ENCODE measurements at places on chromosomes 7 and 10.

GRCh38 chr10:126564326-126564888 is 106.1 kb downstream of the C10orf90 start:
- DNase-seq, result no peak

- no peak for DNase-seq
These were observed 81.8 kb upstream of the CAV2 start for GRCh38 chr7:116417593-116418345.

GRCh38 chr10:110610308-110610774 is 33.8 kb upstream of the RBM20 start:
- DNase-seq, result peak; percentile 61

DNA sequence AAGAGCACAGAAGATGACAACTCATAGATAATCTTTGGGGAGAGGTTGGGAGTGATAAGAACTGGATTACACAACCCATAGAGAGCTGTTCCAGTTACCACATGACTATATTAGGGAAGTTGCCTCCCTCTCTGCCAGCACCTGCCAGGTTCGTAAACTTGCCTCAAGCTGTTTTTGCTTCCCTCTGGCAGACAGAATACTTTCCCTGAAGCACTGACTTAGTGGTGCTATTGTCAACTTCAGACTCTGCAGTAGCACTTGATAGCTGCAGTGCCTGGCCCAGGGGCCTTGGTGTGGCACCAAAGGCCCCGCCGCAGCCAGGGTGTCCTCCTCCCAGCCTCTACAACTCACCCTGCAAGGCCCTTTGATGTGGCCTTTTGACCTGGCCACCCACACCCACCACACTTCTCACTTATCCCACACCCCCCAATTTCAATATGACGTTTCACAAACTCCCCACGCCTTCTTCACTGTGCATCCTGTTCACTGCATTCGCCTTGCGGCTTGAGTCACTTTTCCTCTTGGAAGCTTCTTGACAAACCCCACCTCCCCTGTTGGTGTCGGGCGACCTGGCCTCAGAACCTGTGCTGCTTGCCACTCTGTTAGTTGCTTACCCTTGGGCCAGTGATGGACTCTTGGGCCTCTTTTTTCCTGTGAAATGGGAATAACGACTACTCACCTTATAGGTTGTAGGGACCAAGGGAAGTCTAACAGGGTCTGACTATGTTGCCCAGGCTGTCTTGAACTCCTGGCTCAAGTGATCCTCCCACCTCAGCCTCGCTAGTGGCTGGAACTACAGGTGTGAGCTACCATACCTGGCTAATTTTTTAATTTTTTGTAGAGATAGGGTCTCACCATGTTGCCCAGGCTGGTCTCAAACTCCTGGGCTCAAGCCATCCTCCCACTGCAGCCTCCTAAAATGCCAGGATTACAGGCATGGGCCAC is 50.2 kb upstream of the PODXL start:
- DNase-seq, result no peak

GRCh38 chr7:25805027-25805687 is 346.8 kb upstream of the NFE2L3 start:
- no peak for DNase-seq

- no peak for DNase-seq
These were observed 50.0 kb downstream of the PLXNA4 start for GRCh38 chr7:132526111-132526740.

GRCh38 chr7:32618987-32619386 is 123.7 kb downstream of the AVL9 start:
- no peak for DNase-seq

GRCh38 chr7:121054925-121055324 is 66.4 kb downstream of the CPED1 start:
- no peak for DNase-seq

DNA sequence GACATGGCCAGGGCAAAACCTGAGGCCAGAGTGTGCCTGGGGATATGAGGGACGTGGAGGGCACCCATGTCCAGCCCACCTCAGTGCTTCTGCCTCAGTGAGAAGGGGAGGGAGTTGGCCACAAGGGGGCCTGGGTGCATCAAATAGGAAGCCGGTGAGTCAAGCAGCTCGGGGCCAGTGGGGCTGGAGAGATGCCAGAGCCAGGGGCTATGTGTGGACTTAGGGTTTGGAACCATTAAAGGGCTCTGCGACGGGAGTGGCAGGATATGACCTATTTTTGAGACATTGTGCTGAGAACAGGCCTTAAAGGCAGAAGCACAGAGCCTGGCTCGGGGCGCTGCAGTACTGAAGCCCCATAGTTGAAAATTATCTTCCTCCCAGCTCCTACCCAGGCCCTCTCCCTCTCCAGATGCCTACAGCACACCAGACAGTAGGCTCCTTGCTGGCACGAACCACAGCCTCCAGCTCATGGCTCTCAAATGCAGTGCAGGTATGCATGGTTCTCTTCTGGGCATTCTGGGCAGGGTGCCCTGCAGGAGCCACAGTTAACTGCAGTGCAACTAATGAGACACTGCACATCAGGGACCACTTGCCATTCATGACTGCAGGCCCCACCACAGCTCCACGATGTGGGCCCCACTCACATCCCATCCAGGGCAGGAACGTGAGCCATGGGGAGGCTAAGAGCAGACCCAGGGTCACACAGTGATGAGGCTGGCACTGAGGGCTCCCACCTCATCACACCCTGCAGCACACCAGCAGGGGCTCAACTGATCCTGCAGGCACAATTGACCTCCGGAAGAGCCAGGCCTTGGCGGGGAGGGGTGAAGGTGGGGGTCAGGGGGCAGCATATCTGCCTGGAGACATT is 7.2 kb upstream of the PGAM2 start:
- DNase-seq, result peak; percentile 64

- no peak for DNase-seq
These were observed 10.3 kb upstream of the KCNK18 start for GRCh38 chr10:117186832-117187615.

- peak; percentile 65 for DNase-seq
These were observed 42.3 kb downstream of the NOC3L start for GRCh38 chr10:94320285-94320914.

DNA sequence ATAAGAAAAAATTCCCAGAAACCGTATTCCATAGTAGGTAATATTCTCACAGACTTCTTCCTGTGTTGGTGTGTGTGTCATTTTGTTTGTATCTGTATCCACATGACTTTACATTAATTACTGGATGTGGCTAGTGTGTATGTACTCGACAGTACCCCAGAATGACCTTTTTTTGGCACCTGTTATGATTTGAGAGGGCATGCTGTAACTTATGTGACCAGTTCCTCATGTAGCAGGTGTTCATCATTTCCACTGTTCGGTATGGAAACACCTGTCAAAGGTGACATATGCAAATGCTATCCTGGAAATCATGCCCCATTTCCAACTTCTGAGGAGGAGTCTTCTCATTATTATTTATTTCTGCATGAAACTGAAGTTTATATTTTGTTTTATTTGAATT is 89.3 kb downstream of the ZMYND11 start:
- no peak for DNase-seq

GRCh38 chr10:4526311-4526731 is 299.7 kb upstream of the AKR1E2 start:
- DNase-seq, result peak; percentile 27

GRCh38 chr7:155344270-155344617 is 46.6 kb downstream of the INSIG1 start:
- DNase-seq, result no peak

GRCh38 chr10:43260117-43260761 is 6.6 kb downstream of the RASGEF1A start:
- DNase-seq, result peak; percentile 35

DNA sequence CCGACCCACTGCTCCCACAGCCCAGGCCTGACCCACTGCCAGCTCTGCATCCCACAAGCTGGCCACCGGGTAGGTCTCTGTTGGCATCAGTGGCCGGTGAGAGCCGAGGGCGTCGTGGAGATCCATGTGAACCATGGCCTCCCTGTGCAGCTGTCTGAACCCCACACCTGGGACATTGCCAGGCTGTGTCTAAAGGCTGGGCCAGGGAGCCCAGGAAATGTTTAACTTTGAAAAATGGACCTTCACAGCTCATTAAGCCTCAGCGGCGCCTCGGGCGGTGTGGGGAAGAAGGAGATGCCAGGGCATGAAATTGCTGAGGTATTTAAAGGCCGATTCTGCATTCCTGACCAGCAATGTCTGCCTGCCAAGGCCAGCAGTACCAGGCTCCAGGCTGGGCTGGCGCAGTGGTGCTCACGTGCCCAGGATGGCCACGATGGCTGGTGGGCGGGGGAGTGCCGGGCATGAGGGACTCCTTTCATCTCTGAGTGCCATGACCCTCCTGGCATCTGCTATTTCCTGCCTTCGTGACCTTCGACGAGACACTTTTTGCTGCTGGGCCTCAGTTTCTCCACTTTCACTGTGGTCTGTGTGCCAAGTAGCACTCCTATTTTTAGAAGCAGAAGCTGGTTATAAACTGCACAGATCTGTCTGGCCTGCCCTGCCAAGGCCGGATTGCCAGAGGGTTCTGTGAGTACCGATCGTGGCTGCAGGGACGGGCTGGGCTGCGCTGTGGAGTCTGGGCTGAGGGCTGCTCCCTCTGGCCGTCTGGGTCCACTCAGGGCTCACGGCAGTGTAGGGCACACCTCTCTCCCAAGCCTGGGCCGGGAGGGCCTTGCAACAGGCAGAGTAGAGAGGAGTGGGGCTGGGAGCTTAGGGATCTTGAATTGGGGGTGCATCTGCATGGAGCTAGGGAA is 21.8 kb downstream of the ELFN1 start:
- no peak for DNase-seq

DNA sequence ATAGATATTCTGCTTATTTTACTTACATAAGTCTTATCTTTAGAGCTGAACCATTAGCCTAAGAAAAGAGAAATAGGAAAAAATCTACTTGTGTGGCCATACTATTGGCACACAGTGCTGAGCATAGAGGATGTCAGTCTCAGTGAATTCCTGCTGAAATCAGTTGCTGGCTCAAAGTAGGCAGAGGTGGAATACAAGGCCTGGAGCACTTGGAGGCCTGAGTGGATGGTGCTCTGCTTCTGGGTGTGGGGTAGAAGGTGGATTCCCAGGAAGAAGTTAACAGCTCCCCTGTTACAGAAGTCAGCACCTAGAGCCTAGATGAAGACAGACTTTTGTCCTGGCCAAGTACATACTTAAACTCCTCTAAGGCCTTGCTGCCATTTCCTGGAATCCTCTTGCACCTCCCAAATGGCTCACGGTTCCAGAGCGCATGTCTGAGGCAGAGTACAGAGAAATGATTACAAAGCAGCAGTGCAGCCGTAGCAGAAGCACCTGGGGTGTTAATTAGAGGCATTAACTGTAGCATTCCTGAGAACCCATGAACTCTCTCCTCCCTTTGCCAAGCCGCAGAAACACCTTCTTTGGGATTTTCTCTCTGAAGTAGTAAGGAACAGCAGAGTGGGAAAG is 18.0 kb upstream of the XPNPEP1 start:
- peak; percentile 30 for DNase-seq

DNA sequence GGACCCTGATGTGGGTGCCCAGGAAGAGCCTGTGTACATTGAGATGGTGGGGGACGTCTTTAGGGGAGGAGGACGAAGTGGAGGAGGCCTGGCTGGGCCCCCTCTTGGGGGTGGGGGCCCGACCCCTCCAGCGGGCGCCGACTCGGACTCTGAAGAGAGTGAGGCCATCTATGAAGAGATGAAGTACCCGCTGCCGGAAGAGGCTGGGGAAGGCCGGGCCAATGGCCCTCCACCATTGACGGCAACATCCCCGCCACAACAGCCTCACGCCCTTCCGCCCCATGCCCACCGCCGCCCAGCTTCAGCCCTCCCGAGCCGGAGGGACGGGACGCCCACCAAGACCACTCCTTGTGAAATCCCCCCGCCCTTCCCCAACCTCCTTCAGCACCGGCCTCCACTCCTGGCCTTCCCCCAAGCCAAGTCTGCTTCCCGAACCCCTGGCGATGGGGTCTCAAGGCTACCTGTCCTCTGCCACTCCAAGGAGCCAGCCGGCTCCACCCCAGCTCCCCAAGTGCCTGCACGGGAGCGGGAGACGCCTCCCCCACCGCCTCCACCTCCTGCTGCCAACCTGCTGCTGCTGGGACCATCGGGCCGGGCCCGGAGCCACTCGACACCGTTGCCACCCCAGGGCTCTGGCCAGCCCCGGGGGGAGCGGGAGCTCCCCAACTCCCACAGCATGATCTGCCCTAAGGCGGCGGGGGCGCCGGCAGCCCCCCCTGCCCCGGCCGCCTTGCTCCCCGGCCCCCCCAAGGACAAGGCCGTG is 4.8 kb downstream of the NYAP1 start:
- no peak for DNase-seq

Measured in right hindlimb (tissue), 1 donor.